Thoracic aorta (tissue), 2 donors: ENCODE measurements at places on chromosomes 4 and X. TPM values are rescaled to one million over a fixed set of nuclear protein-coding genes. Genes with fewer than 3 reads are reported as not detected.

DNA sequence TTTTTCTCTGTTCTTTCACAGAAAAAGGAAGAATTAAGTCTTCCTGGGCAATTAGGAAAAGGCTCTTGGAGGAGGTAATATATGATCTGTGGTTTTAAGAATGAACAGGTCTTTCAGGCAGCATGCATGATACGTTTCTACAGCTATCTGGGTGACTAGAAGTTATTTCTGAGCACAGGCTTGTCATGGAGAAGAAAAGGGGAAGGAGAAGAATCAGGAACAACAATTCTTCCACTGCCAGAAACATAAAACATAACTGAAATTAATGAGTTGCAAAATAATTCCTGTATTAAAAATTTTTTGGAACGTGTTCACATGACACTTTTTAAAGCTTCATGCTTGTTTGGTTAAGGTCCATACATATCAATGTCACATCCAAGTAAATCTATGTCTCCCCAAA lies 17.7 kb upstream of the STIM2 start:
- no peaks in the 10 kb centered on the region for H3K27me3 ChIP-seq
- no peaks in the 10 kb centered on the region for H3K4me1 ChIP-seq
- DNase-seq, result no peak
- H3K27ac ChIP-seq, result no peak overlapping the region

DNA sequence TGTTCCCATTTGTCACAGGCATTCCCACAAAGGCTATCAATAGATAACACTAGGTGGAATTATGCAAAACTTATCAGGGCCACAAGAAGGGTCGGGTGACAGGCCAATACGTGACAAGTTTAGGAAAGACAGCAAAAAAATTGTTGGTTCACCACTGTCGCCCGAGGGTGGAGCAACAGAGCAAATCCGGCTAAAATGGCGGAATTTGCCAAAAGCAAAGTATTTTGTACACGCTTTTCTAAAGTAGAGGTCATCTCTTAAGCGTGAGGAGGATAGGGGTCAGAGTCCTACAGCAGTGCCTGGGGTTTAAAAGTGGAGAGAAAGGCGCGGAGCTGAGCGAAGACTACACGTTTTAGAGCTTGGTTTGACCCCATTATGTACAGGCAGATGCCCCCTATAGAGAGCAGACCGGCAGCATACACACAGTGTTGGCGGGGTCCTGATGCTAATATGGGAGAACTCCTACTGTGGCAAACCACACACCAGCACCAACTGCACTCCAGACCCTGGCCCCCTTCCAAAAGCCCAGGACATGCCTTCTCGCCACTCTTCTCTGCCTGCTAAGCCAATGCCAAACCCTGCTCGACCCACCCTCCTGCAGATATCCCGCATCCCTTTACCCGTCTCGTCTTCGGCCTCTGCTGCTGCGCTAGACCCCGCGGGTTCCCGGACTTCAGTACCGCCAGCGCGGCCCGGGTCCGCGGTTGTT lies 733 bp downstream of the CCNA2 start:
- peak overlapping the region; percentile 93 for H3K4me3 ChIP-seq
- H3K27ac ChIP-seq, result no peak overlapping the region
- H3K4me1 ChIP-seq, result peaks cover 9% of the 10 kb centered on the region
- peak; percentile 2 for DNase-seq
- H3K27me3 ChIP-seq, result no peaks in the 10 kb centered on the region

DNA sequence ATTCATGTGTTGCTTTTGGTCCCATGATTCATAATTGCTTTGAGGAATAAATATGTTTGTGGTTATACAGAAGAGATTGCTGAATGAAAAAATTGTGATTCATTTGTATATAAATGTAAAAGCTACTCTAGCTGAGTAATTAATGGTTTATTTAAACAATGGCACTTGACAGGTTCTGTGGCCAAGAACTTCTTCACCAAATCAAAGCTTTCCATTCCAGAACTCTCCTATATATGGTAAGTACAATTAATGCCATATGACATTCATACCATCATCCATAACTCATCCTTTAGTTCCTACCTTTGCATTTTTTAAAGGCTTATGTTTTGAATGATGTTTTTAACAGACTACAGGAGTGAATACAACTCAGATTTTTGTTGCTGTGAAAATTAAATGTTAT lies 105.8 kb downstream of the REPS2 start:
- H3K36me3 ChIP-seq, result no peaks in the 10 kb centered on the region
- H3K27ac ChIP-seq, result no peak overlapping the region
- no peak overlapping the region for H3K4me3 ChIP-seq

Gene MAGEA10
- total RNA-seq, result not detected

Gene RASSF6
- total RNA-seq, result 0.56 TPM

GRCh38 chrX:12921886-12922598 lies 15.6 kb downstream of the TLR8 start:
- no peaks in the 10 kb centered on the region for H3K27me3 ChIP-seq
- H3K27ac ChIP-seq, result no peak overlapping the region
- DNase-seq, result no peak
- no peaks in the 10 kb centered on the region for H3K36me3 ChIP-seq
- no peaks in the 10 kb centered on the region for H3K4me1 ChIP-seq
- H3K4me3 ChIP-seq, result no peak overlapping the region

Gene NCBP2L
- total RNA-seq, result not detected

Gene RNF175
- total RNA-seq, result not detected

GRCh38 chr4:10706236-10706635 lies 21.7 kb upstream of the CLNK start:
- no peaks in the 10 kb centered on the region for H3K27me3 ChIP-seq
- no peak overlapping the region for H3K4me3 ChIP-seq
- H3K27ac ChIP-seq, result no peak overlapping the region
- DNase-seq, result no peak

DNA sequence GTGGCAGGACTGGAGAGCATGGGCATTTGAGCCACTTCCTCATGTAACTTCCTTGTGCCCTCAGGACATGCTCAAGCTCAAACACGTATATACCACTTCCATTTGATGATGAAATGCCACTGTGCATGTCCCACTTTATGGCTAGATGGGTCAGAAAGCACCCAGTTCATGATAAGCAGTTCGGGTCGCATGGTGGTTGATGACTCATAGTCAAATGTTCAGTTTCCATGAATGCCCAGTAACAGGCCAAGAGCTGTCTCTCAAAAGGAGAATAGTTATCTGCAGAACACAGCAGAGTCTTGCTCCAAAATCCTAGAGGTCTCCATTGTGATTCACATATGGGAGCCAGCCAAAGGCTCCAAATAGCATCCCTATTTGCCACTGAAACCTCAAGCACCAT lies 48.9 kb upstream of the SPIN3 start:
- H3K4me1 ChIP-seq, result no peaks in the 10 kb centered on the region
- no peaks in the 10 kb centered on the region for H3K36me3 ChIP-seq
- DNase-seq, result no peak

Gene GPRASP2
- 8.1 TPM for total RNA-seq

DNA sequence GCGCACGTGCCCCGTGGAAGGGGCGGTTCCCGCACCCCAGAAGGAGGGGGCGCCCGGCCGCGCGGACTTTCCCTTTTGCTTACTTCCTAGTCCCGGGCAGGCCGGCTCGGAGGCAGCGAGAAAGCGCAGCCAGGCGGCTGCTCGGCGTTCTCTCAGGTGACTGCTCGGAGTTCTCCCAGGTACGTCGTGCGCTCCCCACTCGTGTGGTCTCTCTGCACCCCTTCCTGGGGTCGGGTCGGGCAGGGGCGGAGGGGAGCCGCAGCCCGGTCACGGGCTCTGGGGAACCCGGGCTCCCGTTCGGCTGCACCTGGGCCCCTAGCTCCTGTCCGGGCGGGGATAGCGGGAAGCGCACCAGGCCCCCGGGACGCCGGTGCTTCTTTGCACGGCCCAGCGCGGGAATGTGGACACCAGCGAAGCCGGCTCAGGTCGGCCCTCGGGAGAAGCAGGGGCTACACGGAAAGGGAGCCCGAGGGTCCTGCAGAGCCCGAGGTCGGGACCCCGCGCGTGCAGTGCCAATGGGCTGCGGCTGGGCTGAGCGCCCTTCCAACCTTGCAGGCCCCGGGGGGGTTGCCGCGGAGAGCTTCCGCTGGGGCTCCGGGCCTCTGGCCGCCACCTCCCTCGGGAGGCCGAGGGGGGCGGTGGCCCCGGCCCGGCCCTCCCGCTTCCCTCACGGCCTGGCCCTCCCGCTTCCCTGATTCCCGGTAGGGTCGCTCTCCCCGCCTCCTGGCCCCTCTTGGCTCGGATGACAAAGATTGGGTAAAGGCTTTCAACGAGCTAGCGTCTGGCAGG lies at the start of gene TLR2:
TLR2 (plus strand) TSS at position 99 of the 789 bp plus-strand sequence. CDS start 18,628 bp downstream, outside the sequence.
- H3K4me1 ChIP-seq, result peaks cover 2% of the 10 kb centered on the region
- H3K27ac ChIP-seq, result peak within 1 kb of the TSS; percentile 65
- peak; percentile 31 for DNase-seq
- peak within 1 kb of the TSS; percentile 88 for H3K4me3 ChIP-seq
- H3K27me3 ChIP-seq, result no peaks in the 10 kb centered on the region
- H3K36me3 ChIP-seq, result peaks cover 11% of the 10 kb centered on the region

Gene CT45A3
- total RNA-seq, result not detected

- H3K4me1 ChIP-seq, result no peaks in the 10 kb centered on the region
- H3K36me3 ChIP-seq, result no peaks in the 10 kb centered on the region
- H3K27me3 ChIP-seq, result no peaks in the 10 kb centered on the region
- no peak for DNase-seq
- no peak overlapping the region for H3K27ac ChIP-seq
Measured at GRCh38 chr4:1627417-1628313, 56.4 kb downstream of the FAM53A start.

DNA sequence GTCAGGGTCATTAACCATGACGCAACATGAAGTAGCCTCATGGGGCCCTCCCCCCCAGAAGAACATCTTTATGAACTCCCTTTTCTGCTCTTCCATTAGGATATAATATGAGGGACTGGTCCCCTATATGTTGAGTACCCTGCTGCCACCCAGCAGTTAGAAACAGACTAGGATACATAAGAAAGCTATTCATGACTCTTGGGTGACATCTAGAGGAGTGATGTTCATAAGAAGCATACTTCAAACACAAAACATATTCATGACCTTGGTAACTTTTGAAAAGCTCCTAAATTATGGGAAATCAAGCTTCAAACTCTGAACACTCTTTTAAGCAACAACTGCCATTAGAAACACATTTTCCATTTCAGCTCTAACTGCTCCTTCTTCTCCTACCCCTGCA lies 155.2 kb upstream of the SPIN4 start:
- H3K4me1 ChIP-seq, result no peaks in the 10 kb centered on the region
- H3K4me3 ChIP-seq, result no peak overlapping the region
- H3K36me3 ChIP-seq, result no peaks in the 10 kb centered on the region
- H3K27me3 ChIP-seq, result no peaks in the 10 kb centered on the region

GRCh38 chr4:113971706-113972360 lies 7.6 kb downstream of the ARSJ start:
- H3K36me3 ChIP-seq, result no peaks in the 10 kb centered on the region
- H3K27me3 ChIP-seq, result no peaks in the 10 kb centered on the region
- H3K4me1 ChIP-seq, result peaks cover 20% of the 10 kb centered on the region

Gene ARHGAP24
- 30.1 TPM for total RNA-seq

- no peaks in the 10 kb centered on the region for H3K4me1 ChIP-seq
- H3K27me3 ChIP-seq, result no peaks in the 10 kb centered on the region
- no peak for DNase-seq
- no peak overlapping the region for H3K27ac ChIP-seq
- H3K36me3 ChIP-seq, result no peaks in the 10 kb centered on the region
Measured at GRCh38 chr4:2298532-2298991, 36.7 kb upstream of the MXD4 start.

Gene CLCN4
- 3.5 TPM for total RNA-seq

DNA sequence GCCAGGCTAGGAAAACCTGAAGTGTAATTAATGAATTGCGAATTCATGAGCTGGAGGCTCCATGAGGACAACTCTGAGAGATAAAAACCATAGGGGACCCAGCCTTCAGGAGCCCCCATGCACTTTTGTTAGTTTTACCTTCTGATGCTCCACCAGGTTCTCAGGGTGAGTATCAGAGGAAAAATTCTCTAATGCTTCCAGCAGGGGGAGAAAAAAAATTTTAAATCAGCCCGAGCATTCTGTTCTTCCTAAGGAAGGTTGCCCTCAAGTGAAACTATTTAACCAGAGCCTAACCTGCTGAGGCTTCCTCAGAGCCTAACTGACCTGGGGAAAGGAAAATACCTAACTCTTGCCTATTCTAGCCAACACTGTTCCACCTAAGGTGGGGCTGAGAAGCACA lies 552.6 kb downstream of the PPARGC1A start:
- H3K27ac ChIP-seq, result no peak overlapping the region
- no peak overlapping the region for H3K4me3 ChIP-seq
- no peak for DNase-seq
- H3K27me3 ChIP-seq, result no peaks in the 10 kb centered on the region
- H3K36me3 ChIP-seq, result no peaks in the 10 kb centered on the region

DNA sequence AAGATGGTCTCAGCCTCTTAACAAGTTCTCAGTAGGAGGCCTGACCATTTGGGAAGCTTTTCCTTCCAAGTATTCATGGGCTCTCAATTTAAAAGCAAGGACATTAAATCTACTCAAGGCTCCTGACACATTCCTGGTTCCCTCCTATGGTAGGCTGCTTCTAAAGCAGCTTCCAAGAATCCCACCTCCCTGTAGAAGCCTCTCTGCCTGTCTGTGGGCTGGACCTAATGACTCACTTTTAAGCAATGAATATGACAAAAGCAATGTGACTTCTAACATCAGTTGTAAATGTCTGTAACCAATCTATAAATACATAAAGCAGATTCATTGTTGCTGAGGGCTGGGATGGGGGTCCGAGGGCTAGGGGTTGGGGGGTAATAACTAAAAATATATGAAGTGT lies 99.5 kb upstream of the FAM9B start:
- no peak overlapping the region for H3K4me3 ChIP-seq
- no peak for DNase-seq
- peaks cover 6% of the 10 kb centered on the region for H3K4me1 ChIP-seq

DNA sequence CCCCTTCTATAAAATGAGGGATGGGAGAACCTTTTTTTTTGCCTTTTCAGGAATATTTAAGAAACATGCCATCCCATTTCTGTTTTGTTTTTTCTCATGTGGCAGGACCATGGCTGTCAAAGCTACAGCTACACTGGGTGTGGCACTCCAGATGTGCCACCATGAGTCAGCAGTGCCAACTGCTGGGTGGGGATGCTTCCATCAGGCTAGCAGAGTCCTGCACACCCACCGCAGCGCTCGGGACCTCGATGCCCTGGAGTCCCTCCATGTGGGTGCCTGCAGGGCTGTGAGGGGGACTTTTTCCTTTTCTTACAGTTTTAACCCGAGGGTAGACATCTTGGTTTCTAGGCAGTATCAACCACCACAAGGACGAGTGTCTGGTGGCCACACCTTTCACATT lies 352.6 kb downstream of the NR3C2 start:
- DNase-seq, result no peak
- no peak overlapping the region for H3K4me3 ChIP-seq
- no peak overlapping the region for H3K27ac ChIP-seq
- H3K27me3 ChIP-seq, result no peaks in the 10 kb centered on the region
- H3K36me3 ChIP-seq, result peaks cover 4% of the 10 kb centered on the region

DNA sequence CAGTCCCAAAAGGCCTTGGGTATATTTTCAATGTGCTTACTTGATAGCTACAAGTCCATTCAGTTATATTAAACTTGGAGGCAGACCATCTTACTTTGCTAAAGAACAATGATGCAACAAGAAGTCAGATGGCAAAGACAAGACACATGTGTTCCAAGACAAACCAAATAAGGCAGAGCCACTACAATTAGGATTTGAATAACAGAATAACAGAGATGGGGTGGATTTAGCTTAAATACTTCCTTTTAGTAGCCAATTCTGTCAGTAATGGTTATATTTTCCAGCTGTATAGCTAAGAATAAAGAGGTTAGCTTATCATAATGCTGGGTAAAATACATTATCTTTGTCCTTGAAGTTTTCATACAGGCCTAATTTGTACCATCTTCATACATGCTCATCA lies 37.7 kb upstream of the FRAS1 start:
- no peaks in the 10 kb centered on the region for H3K36me3 ChIP-seq
- H3K27ac ChIP-seq, result no peak overlapping the region
- H3K27me3 ChIP-seq, result no peaks in the 10 kb centered on the region
- H3K4me1 ChIP-seq, result no peaks in the 10 kb centered on the region
- DNase-seq, result no peak
